ENCODE measurements at places on chromosomes 5 and 9.

GRCh38 chr5:110916381-110917049 lies 155.0 kb upstream of the TSLP start:
- DNase-seq: no peak

DNA sequence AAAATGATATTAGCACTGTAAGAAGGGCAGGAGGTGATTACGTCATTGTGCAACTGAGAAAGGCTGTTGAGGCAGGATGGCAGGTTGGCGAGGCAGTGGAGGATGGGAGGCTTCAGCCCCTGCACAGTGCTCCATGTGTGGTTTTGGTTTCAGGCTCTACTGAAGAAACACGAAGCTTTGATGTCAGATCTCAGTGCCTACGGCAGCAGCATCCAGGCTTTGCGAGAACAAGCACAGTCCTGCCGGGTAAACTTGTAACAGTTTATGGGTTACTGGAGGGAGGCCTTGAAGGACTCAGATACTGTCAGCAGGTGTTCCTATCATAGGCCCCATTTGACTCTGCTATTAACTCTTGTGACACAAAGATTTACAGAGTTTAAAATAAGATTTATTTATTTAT lies 35.1 kb downstream of the SPTAN1 start:
- DNase-seq: no peak

DNA sequence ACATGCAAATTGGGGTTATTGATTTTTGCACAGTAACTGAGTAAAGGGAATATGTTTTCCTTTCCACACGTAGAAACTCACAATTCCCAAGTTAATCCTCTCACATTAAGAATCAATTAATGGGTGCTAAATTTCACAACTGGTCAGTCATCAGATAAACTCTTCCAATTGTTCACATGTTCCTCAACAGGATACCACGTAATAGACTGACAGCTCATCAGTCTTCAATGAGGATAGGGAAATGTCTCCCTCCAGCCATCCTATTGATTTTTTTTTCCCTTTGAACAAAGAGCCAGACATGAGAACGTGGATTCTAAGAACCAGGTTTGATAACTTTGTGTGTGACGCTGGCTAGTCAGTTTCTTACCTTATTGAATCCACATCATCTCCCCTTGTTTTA lies 768 bp upstream of the CER1 start:
- no peak for DNase-seq

DNA sequence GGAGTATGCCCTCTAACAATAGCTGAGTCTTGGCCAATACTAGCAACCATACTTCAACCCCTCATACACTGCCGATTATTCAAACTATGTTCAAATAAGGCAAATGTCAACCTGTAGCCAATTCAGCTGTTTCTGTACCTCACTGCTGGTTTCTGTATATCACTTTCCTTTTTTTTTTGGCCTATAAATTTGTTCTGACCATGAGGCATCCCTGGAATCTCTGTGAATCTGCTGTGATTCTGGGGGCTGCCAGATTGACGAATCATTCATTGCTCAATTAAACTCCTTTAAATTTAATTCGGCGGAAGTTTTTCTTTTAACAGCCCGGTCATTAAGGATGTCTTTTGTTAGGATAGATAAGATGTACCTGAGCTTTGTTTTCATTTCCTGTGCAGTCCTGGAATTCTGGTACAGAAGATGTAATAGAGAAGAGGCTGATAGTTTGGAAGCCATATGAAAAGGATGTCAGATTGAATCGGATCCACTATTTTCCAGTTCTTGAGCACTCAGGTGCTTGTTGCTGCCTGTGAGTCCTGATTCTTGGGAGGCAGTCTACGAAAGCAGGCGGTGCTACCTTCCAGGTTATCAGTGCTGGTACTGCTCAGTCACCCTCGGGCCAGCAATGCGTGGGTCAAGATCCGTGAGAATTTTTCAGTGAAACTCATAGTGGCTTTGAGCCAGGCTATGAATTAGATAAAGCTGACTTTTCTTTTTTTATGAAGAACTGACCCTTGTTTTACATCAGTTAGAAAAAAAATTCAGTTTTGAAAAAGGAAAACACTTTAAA lies 106.2 kb upstream of the TUT7 start:
- DNase-seq: no peak

- no peak for DNase-seq
Measured at GRCh38 chr5:9924614-9925013, 294.5 kb upstream of the TAS2R1 start.

DNA sequence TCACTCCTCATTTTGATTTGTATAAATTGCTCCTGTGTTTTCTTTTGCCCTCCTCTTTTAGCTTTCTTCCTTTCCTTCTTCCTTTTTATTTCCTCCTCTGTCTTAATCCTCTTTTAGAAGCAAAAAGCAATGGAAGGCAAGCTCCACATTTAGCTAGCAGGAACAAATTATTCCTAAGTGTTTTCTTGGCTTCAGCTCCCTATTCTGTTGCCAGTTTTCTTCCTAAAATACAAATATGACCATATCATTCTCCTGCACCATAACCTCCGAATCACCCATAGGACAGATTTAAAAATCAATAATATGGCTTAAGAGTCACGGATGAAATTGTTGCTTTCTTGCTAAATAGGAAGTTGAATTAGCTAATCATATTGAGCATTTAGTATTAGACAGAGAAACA lies 49.4 kb downstream of the GRIN3A start:
- no peak for DNase-seq

GRCh38 chr9:135443797-135444425 lies 35.7 kb upstream of the PPP1R26 start:
- no peak for DNase-seq

GRCh38 chr9:134887219-134887618 lies 6.6 kb downstream of the FCN2 start:
- no peak for DNase-seq

DNA sequence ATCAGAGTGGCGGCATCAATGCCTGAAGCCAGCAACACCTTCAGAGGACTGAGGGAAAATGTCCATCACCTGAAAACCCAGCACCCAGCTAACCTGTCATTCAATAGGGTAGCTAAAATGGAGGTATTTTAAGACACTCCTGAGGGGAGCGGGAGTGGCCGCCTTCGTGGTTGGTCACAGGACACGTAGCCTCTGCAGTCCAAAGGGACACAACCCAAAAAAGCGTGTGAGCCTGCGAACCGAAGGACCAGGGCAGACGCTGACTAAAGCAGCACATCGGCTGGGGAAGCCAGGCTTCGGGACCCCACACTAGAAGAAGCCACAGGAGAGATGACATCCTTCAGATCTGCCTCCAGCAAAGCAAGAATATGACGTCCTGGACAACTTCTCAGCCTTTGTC lies 70.6 kb downstream of the GOLPH3 start:
- DNase-seq: no peak

DNA sequence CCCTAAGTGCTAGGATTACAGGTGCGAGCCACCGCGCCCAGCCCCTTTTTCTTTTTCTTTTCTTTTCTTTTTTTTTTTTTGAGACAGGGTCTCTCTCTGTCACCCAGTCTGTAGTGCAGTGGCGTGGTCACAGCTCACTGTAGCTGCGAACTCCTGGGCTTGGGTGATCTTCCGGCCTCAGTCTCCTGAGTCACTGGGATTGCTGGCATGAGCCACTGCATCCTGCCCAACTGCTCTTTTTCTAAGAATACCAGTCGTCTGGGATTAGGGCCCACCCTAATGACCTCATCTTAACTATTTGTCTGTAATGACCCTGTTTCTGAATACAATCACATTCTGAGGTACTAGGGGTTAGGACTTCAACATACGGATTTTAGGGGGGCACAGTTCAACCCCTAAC lies 34.1 kb upstream of the NANS start:
- no peak for DNase-seq

GRCh38 chr5:59007460-59008063 lies 424.7 kb downstream of the RAB3C start:
- DNase-seq: no peak

GRCh38 chr5:78519198-78519941 lies 129.2 kb downstream of the LHFPL2 start:
- DNase-seq: no peak

DNA sequence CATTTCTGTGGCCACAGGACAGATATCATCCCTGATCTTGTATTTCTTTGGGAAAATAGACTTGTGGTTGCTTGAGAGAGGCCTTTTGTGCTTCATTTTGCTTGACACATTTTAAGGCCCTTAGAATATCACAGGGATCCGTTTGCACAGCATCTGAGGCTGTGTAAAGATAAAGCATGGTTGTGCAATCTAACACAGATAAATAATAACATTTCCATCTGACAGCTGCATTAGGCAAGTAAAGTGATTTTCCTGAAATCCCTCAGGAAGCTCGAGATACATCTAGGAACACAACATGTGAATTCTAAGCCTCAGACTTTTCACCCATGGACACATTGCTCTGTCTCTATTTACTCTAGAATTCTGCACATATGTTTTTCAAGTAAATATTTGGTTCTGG lies 212.8 kb upstream of the ADAMTSL1 start:
- DNase-seq: no peak

GRCh38 chr5:121296356-121296755 lies 555.3 kb upstream of the FTMT start:
- no peak for DNase-seq

GRCh38 chr5:9283021-9283420 lies 262.9 kb downstream of the SEMA5A start:
- no peak for DNase-seq

DNA sequence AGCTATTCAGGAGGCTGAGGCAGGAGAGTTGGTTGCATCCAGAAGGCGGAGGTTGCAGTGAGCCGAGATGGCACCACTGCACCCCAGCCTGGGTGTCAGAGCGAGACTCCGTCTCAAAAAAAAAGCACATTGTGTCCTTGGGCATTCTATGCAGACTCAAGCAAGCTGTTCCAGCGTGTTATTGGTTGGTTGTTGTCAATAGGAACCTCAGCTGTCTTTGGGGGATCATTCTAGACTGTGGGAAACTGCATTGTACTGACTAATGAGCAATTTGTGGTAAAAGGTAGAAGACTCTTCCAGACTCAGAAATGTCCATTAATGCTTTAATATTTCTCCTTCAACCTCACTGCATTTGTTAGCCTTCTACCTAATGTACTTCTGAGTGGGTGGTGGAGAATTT lies 379.5 kb upstream of the GRAMD2B start:
- DNase-seq: no peak

- no peak for DNase-seq
Measured at GRCh38 chr9:119951090-119951489, 581.9 kb upstream of the BRINP1 start.

- no peak for DNase-seq
Measured at GRCh38 chr9:95822583-95823431, 52.7 kb upstream of the ERCC6L2 start.

- no peak for DNase-seq
Measured at GRCh38 chr9:133402689-133403088, 15.1 kb downstream of the REXO4 start.

DNA sequence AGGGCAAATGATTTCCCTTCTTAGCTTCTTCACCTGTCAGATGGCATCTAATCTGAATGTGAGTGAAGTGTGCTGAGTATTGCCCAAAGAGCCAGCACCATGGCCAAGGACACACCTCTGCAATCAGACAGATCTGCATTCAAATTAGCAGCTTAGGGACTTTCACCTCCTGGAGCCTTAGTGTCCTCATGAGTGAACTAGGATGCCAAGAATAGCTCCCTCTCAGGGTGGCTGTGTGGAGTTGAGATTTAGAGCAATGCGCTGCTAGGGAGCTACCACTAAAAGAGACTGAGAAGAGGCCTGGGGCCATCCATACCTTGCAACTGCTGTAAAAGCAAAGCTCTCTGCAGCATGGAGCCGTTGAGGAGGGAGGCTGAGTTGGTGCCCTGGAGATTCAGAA lies 1.4 kb downstream of the CIZ1 start:
- DNase-seq: no peak

GRCh38 chr5:57368010-57368409 lies 114.6 kb downstream of the ACTBL2 start:
- no peak for DNase-seq

GRCh38 chr5:149129181-149129580 lies 12.1 kb upstream of the ABLIM3 start:
- DNase-seq: no peak

GRCh38 chr9:79357616-79358015 lies 214.1 kb upstream of the TLE4 start:
- DNase-seq: no peak

DNA sequence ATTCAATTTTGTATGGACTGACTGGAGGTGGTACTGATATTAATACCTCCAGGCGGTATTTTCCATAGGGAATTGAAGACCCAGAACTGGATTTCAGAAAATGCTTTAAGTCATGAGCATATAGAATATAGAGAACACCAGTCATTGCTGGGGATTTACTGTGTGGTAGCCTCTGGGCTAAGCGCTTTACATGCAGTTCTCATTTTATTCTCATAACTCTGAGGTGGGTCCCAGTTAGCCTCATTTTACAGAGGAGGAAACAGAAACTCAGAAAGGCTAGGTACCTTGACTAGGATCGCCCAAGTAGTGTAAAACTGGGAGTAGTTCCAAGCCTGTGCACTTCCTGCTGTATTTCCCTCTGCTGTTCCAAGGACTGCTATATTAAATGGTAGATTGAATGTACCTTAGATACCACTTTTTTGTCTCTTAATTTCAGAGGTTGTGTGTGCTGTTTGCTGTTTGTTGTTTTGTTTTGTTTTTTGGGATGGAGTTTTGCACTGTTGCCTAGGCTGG lies 13.8 kb downstream of the SLC44A1 start:
- DNase-seq: no peak

GRCh38 chr5:14108170-14108996 lies 34.8 kb upstream of the TRIO start:
- peak; percentile 35 for DNase-seq

- no peak for DNase-seq
Measured at GRCh38 chr9:95513711-95514110, 3.1 kb downstream of the PTCH1 start.

DNA sequence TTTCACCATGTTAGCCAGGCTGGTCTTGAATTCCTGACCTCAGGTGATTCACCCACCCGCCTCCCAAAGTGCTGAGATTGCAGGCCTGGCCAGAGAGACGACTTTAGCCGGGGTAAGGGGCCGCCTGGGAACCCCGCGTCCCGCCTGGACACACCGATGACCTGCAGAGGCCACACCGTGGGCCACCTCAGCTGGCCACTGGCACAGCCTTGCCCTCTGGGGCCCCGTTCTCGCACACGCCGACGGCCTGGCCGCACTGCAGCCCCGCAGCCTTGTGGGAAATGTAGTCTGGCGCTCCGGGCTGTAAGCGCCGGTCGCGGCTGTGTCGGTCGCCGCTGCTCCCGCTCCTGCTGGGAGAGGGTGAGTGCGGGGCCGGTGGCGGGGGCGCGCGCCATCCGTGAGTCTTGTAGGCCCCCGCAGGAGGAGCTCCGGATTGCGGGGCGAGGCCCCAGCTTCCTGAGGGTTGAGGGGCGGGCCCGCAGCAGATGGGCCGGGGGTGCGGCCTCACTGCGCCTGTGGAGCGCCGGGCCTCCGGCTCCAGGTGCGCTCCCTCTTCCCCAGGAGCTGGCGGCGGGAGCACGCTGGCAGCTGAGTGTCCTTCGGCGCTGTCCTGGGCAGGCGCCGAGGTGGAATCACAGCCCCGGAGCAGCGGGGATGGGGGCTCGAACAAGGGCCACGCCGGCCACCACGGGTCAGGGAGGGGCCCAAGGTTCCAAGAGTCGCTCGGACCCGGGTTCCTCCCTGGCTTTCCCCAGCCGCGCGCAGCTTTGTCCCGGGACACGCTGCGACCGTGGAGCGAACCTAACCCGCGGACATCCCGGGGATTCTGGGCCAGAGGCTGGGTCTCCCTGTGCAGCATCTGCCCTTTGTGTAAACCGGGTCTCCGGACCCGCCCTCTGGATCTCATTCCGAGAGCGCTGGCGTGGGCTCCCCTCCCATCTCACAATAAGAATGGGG lies at the start of gene ZFP2:
Gene ZFP2, plus strand, starts transcription at position 299 of the 957 bp plus-strand sequence. CDS start 35,401 bp downstream, outside the sequence.
- no peak for DNase-seq
